Natural killer cell treated with Interleukin-12 subunit alpha and Interleukin-12 subunit beta and Interleukin-15 and Interleukin-18, amount 100 ng/mL, for 72 hours (primary cell): ENCODE measurements at places on chromosomes 7 and 10. TPM values are rescaled to one million over a fixed set of nuclear protein-coding genes. Genes with fewer than 3 reads are reported as not detected.

The FKBP9 gene
- total RNA-seq, result 0.61 TPM

The BMI1 gene
- total RNA-seq, result 38.2 TPM

The FOXP2 gene
- total RNA-seq, result not detected

The NRAP gene
- not detected for total RNA-seq

The IMPDH1 gene
- total RNA-seq, result 15.8 TPM

DNA sequence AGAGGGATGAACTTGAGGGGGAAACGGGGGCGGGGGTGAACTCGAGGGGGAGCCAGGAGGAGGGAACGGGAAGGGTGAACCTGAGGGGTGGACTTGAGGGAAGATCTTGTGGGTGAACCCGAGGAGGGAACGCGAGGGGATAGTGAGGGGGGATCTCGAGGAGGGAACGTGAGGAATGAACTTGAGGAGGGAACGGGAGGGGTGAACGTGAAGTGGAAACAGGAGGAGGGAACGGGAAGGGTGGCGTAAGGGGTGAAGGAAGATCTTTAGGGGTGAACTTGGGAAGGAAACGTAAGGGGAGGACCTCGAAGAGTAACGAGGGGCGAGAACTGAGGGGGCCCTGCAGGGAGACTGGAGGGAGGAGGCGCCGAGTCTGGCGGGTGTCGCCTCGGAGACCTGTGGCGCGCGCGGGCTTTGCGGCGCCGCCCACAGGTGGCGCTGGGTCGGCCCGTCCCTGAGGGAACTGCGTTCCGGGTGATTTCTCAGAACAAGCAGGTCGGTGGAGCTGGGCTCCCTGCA is 651 bp downstream of the MYO3A start:
- DNase-seq, result no peak

DNA sequence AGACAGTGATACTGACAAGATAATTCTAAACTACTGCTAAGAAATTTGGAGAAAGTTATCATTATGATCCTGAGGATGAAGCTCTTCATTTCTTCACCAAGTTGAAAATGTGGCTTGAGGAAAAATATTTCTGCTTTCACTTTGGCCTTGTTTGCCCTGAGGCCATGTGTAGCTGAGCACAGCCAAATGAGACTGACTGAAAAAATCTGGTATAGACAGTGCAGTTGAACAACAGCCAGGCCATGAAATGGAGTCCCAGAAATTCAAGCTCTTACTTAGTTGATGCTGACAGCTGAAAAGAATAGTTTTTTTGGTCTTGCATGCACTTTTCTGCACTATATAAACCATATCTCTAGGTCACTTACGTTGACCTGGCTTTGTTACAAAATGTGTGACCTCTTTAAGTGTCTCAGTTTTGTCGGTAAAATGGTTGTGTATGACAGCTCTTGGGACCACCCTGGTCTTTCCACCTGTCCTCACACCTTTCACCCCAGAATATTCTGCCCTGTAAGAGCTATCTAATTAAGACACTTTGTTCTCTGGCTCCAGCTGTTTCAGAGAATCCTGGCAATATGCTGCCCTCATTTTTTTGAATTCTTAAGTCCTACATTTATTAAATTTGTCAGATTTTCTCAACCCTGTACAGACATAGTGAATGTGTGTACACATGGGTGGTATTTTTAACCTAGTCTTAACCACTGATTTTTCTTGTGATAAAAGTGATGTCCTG is 91.3 kb downstream of the CD36 start:
- no peak for DNase-seq

- no peak for DNase-seq
Observed at GRCh38 chr7:55026086-55026790, 7.4 kb downstream of the EGFR start.

- no peak for DNase-seq
Observed at GRCh38 chr10:84286695-84287094, 41.7 kb upstream of the CCSER2 start.

GRCh38 chr7:7746458-7746857 is 28.1 kb upstream of the RPA3 start:
- no peak for DNase-seq

GRCh38 chr7:159068488-159068811 is 76.2 kb downstream of the VIPR2 start:
- DNase-seq, result no peak
